T-helper 17 cell (primary cell): ENCODE measurements at places on chromosomes 11 and 22. TPM values are rescaled to one million over a fixed set of nuclear protein-coding genes. Genes with fewer than 3 reads are reported as not detected.

- no peaks in the 10 kb centered on the region for H3K4me1 ChIP-seq
- H3K27me3 ChIP-seq: no peaks in the 10 kb centered on the region
- no peak for DNase-seq
- H3K4me3 ChIP-seq: no peak overlapping the region
Measured at GRCh38 chr11:10770626-10771254, 19.7 kb downstream of the CTR9 start.

DNA sequence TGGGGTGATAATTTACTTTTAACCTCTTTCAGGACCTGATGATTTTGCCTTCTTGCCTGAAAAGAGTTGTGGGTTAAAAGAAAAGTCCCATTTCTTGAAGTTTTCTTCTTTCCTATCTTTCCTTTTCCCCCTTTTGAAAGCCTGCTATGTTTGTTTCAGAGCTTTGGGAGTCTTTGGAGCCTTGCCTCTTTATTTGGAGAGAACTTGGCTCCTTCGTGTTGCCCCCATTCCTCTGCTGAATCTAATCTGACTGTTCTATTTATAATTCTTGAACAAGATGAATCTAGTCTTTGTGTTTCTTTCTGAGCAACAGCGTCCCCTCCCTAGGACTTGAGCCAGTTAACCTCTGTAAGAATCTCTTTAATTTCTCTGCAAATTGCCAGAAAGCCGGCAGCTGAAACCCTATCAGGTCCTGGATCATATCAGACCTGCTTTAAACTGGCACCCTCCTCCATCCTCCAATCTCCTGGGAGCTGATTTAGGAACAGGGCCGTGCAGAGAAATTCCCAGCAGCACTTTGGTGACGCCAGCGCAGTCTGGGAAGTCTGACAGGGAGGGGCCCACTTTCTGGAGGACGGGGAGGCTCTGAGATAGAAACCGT is 289.1 kb upstream of the SORL1-AS1 start:
- H3K36me3 ChIP-seq: peaks cover 2% of the 10 kb centered on the region
- H3K4me1 ChIP-seq: no peaks in the 10 kb centered on the region
- no peaks in the 10 kb centered on the region for H3K27me3 ChIP-seq
- no peak overlapping the region for H3K4me3 ChIP-seq
- no peak overlapping the region for H3K27ac ChIP-seq
- DNase-seq: no peak

DNA sequence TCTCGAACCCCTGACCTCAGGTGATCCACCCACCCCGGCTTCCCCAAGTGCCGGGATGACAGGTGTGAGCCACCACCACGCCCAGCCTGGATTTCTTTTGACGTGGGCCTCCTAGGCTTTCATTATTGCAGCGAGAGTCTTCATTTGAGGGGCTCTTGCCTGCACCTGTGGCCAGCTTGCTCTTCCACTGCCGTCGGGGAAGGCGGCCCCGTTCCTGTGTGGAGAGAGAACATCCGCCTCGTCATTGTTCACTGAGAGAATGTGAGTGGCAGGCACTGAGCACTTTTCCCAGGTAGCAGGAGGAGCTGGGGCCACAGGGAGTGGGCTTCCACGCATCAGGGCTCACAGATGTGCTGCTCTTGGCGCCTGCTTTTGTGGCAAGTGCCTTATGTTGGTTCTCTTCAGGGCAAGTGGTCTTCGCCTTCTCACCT is 365.0 kb downstream of the TBC1D22A start:
- H3K27me3 ChIP-seq: no peaks in the 10 kb centered on the region
- DNase-seq: no peak
- no peaks in the 10 kb centered on the region for H3K36me3 ChIP-seq
- peaks cover 15% of the 10 kb centered on the region for H3K4me1 ChIP-seq
- H3K27ac ChIP-seq: no peak overlapping the region

DNA sequence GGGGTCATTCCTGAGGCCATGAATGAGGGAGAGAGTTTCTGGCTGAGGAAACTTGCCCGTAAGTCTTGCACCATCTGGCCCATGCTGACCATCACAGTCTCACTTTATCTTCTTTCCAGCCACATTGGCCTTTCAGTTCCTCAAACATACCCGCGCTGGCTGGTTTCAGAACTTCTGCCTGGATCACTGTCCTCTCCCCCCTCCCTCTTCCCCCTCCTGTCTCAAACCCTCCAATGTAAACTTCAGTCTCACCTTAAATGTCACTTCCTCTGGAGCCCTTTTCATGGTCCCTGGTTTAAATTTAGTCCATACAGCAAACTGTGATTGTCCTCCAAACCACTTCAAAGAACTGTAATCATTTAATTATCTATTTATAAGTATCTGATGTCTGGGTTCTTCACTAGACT is 3.7 kb upstream of the TMEM109 start:
- H3K27ac ChIP-seq: no peak overlapping the region
- peaks cover 4% of the 10 kb centered on the region for H3K27me3 ChIP-seq
- H3K4me1 ChIP-seq: peaks cover 24% of the 10 kb centered on the region
- DNase-seq: no peak
- no peak overlapping the region for H3K4me3 ChIP-seq

Gene ARSA
- total RNA-seq: 59.4 TPM

DNA sequence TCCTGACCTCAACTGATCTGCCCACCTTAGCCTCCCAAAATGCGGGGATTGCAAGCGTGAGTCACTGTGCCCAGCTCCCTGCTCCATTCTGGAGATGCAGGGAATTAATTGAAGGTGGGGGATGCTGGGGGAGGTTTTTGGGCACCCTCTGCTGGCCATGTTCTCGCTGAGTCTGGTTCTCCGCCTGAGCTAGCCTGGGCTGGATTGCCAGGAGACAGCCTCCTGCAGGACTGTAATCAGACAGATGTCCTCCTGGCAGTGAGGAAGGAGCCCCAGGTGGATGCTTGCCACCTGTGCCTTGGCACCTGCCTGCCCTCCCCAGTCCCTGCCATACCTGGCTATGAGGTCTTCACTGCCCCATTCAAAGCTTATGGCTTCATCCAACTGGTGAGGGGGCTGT is 5.4 kb downstream of the MTFP1 start:
- H3K4me3 ChIP-seq: no peak overlapping the region
- H3K27me3 ChIP-seq: no peaks in the 10 kb centered on the region
- peaks cover 2% of the 10 kb centered on the region for H3K36me3 ChIP-seq
- no peak for DNase-seq
- peaks cover 18% of the 10 kb centered on the region for H3K4me1 ChIP-seq
